ENCODE measurements at places on chromosomes 7 and 10.

- no peak for DNase-seq
Observed at GRCh38 chr10:26555719-26556368, 117.7 kb downstream of the APBB1IP start.

GRCh38 chr7:73823873-73824592 lies 6.8 kb upstream of the CLDN4 start:
- no peak for DNase-seq

DNA sequence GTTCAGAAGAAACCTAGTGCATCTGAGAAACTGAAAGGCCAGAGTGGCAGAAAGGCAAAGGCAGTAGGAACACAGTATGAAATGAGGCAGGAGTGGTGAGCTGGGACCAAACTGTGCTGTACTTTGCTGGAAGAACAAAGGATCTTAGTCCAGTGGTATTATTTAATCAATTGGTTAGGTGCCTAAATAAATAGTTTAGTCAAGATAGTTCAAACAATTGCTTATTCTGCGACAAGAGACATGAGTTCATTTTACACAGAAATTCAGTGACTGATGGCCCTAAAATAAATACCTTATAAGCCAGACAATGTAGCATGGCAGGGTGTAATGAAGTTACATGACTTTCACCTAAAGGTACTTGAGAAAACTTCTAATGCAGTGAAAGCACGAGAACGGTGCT lies 181.8 kb upstream of the LRRN3 start:
- no peak for DNase-seq

DNA sequence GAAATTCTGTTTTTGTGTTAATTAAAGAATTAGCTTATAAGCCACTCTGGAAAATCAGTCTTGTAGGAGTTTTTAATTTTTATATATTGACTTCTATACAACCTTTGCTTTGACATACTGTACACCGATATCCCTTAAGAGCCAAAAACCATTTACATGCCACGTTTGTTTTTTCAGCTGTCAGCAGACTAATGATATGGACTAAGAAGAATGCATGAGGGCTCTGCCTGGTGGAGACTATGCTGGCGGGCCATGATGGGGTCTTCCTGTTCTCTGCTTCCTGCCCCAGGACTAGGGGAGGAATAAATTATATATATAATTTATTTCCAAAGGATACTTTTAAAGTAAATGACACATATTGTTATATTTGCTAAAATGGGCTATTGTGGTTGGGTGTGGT lies 96.3 kb downstream of the CDK14 start:
- no peak for DNase-seq

DNA sequence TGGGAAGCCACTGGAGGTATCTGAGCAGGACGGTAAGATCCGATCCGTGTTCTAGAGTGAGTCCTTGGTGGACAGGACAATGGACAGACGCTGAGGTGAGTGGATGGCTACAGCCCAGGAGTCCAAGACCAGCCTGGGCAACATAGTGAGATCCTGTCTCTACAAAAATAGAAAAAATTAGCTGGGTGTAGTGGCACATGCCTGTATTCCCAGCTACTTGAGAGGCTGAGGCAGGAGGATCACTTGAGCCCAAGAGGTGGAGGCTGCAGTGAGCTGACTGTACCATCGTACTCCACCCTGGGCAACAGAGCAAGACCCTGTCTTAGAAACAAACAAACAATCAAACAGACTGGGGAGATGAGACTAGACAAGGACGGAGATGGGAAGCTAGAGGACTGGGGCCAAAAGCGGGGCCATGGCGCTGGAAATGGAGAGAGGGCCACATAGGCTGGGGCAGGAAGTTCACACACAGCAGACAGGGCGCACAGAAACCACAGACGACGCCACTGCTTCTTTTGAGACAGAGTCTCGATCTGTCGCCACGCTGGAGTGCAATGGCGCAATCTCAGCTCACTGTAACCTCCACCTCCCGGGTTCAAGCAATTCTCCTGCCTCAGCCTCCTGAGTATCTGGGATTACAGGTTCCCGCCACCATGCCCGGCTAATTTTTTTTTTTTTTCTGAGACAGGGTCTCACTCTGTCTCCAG lies 24.7 kb downstream of the DAGLB start:
- no peak for DNase-seq

- no peak for DNase-seq
Observed at GRCh38 chr7:74203956-74204618, 5.7 kb upstream of the LAT2 start.

DNA sequence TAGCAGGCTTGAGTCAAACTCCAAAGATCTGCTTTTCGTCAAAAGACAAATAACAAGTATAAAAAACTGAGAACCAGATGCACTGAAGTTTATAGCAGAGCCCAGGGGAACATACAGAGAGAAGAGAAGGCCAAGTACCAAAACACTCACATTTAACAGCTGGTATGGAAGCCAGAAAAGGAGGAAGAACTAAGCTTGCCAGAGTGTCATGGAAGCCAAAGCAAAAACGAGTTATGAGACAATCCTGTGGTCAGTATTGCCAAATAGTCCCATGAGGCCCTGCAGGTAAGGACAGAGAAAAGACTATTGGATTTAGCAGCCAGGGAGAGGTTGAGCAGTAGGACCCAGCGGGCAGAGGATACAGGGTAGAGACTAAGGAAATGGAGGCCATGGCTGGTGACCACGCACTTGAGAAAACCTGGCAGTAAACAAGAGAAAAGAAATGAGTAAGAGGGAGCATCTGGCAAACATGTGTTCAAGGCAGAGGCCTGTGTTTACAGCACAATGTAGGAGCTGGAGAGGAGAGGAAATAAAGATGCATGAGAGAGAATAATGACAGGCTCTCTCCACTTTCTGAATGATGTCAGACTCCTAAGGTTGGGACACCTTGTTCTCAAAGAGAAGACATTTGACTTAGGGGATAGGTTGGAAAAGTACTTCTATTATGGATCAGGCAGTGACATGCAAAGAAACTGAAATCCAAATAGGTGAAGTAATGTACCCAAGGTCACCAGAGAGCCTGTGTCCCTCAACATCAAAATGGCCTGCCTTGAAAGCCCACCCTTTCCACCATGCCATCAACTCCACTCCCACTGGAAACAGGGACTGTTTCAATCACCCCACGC lies 9.1 kb downstream of the CREB3L2 start:
- no peak for DNase-seq

- DNase-seq = no peak
Observed at GRCh38 chr7:2005786-2006185, 227.0 kb downstream of the MAD1L1 start.

DNA sequence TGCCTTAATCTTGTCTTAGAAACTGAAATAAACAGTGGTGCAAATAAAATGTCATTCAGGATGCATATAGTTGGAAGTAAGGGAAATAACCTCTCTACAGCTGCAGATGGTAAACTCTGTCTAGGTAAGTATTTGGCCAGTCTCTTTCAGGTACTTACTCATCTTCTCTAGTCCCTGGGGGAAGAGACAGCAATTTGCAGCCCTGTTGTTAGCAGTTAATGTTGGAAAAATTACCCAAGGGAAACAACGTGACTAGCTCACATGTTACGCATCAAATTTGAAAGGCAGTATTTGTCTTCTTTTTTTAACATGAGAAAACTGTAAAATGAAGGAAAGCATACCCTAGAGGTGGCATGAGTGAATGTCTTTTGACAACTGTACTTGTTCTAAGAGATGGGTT lies 3.2 kb upstream of the HUS1 start:
- DNase-seq = no peak

DNA sequence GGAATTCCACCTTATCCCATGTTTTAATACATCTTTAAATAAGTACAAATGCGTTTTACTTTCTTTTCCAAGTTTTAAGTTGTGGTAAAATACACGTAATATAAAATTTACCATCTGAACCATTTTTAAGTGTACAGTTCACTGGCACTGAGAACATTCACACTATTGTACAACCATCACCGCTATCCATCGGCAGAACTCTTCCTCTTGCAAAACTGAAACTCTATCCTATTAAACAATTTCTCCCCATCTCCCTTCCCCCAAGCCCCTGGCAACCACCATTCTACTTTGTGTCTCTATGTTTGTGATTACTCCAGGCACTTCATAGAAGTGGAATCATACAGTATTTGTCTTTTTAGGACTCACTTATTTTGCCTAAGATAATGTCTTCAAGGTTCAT lies 33.8 kb downstream of the HIP1 start:
- no peak for DNase-seq

- DNase-seq = no peak
Observed at GRCh38 chr7:92766461-92767003, 69.8 kb downstream of the CDK6 start.

DNA sequence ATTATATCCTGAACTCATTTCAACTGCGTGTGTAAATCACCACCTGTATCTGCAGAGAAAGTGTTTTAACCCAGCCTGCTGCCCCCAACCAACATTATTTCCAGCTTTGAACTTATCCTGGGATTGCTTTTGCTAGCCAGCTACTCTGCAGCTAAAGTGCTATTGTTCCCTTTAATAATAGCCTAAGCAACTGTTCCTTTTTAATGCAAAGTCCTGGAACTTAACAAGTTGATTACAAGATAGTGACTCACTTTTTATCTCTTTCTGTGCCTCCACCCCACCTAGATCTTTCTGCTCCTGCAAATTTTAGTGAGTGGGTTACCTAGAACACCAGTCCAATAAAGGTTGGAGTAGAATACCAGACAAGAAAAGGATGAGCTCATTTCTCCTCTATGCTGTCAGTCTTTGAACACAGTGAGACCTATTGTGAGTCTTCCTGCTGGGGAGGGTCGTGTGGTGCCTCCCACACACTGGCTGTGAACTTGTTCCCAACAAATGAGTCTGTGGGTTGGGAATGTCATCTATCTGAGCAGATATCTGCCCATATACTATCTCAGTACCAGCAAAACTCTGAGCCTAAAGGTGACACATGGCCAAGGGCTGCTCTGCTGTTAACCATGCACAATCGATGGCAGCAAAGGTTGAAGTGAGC lies 137.7 kb downstream of the FAM204A start:
- no peak for DNase-seq

- no peak for DNase-seq
Observed at GRCh38 chr10:122521011-122521410, 39.5 kb upstream of the DMBT1 start.

DNA sequence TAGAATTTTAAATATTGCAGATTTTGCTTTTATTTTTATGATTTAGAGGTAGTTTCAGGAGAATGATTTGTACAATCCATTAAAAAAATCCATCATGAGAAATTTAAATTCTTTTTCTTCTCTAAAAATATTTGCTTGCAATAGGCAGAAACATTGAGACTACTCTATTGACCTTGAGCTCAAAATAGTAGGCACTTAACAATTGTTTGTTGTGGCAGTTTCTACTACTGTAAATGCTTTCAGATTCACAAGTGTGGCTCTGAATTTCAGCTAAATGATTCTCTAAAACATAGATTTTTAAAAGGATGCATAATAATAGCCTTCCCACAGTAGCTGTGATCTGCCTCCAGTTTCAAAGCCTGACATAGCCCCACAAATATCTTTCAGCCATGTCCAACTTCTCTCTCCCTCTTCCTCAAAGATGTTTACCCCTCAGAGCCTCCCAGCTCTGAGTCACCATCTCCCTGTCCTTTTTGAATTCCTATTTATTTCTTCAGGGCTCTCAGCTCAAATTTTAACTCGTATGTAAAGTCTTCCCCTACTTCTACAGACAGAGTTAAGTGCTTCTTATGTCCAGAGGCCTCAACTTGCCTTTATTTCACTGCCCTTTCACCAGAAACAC lies 160.5 kb downstream of the AOAH start:
- DNase-seq = no peak

- DNase-seq = no peak
Observed at GRCh38 chr7:134545918-134546317, 3.0 kb upstream of the AKR1B15 start.

DNA sequence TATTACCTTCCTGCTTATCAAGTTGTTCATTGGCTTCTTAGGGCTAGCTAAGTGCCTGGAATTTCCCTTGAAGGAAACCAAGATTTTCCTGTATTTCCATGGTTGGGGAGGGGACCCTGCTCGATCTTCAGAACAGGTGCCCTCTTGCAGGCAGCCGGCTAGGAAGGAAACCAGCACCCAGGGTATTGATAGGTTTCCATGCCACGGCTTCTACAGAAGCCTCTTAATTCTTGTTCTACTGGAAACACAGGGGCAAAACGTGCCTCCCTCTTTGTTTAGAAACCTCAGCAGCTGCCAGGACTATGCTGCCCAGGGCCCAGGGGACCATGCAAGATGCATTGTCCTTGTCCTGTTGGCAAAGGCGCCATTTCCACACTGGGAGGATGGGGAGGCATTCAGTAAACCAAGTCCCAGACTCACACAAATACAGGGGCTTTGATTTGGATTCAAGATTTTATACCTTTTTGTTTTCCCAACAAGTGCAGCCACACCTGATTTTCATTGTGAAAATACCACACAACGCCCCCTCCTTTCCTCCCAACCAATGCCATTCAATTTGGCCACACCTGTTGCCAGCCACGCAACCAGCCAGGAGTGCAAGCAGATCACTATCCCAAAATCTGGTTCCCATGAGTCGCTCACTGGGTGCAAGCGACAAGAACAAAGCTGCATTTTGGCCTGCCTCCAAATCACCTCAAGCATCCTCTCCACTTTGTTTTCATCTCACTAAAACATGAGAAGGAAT lies 29.6 kb downstream of the C10orf71 start:
- no peak for DNase-seq

DNA sequence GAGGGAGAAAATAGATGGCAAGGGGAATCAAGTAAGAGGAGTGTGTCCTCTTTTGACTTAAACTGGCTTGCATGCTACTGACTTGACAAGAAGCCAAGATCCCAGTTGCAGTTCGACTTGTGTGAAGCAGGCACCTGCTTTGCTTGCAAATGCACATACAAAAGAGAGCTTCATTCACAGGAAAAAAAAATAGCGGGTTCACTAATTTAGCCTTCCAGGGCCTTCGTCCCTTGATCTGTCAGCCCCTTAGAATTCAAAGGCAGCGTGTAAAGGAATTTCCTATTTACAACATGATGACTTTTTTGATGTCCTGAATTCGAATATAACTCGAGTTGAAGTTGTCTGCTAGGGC lies 192.1 kb downstream of the CELF2 start:
- no peak for DNase-seq

GRCh38 chr7:147639751-147640150 lies 950.8 kb upstream of the C7orf33 start:
- DNase-seq = no peak

DNA sequence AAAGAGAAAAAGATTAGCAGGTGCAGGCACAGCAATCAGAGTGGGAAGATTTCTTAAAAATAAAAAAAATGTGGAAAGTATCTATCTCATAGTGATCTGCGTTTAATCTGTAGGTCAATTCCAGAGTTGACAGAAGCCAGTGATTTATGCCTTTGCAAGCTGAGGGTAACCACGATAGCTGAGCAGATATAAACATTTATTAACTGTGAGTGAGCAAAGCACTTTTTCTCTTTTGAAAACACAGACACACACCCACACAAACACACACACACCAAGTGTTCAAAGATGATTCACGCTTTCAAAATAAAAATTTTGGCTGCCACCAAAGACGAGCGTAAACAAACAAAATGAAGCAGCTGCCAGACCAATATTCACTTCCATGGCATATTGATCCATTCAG lies 243.2 kb upstream of the SLC26A5 start:
- DNase-seq = no peak

GRCh38 chr10:11140963-11141362 lies 123.3 kb downstream of the CELF2 start:
- no peak for DNase-seq

Measured in GOT3 (cell line).